ENCODE measurements at places on chromosomes 1 and 21. TPM values are rescaled to one million over a fixed set of nuclear protein-coding genes. Genes with fewer than 3 reads are reported as not detected.

NFASC gene
- 0.57 TPM for total RNA-seq

LCE1E gene
- total RNA-seq: not detected

TNFRSF4 gene
- 0.37 TPM for total RNA-seq

MSH4 gene
- total RNA-seq: 1.7 TPM

CR1 gene
- total RNA-seq: 0.07 TPM

GJB4 gene
- total RNA-seq: 2.0 TPM

SPRR5 gene
- not detected for total RNA-seq

NEGR1 gene
- 0.05 TPM for total RNA-seq

MIGA1 gene
- 9.6 TPM for total RNA-seq

ZYG11B gene
- 20.7 TPM for total RNA-seq

ANKRD65 gene
- total RNA-seq: not detected

BLACAT1 gene
- 3.9 TPM for total RNA-seq

C8B gene
- total RNA-seq: 0.10 TPM

CD5L gene
- total RNA-seq: not detected

NBPF20 gene
- total RNA-seq: 3.8 TPM

TPTE gene
- not detected for total RNA-seq

LDLRAD1 gene
- total RNA-seq: 0.30 TPM

RIPPLY3 gene
- total RNA-seq: not detected

LCE5A gene
- total RNA-seq: not detected

ATP5PO gene
- total RNA-seq: 238 TPM

EXTL2 gene
- total RNA-seq: 21.1 TPM

TRIM46 gene
- total RNA-seq: 3.8 TPM

NEK2 gene
- 50.2 TPM for total RNA-seq

SYF2 gene
- 40.4 TPM for total RNA-seq

EDN2 gene
- not detected for total RNA-seq

NBPF6 gene
- total RNA-seq: not detected

LAPTM5 gene
- total RNA-seq: 1.5 TPM

Data from HCT116 (cell line).